ENCODE measurements at places on chromosomes 12 and 14.

DNA sequence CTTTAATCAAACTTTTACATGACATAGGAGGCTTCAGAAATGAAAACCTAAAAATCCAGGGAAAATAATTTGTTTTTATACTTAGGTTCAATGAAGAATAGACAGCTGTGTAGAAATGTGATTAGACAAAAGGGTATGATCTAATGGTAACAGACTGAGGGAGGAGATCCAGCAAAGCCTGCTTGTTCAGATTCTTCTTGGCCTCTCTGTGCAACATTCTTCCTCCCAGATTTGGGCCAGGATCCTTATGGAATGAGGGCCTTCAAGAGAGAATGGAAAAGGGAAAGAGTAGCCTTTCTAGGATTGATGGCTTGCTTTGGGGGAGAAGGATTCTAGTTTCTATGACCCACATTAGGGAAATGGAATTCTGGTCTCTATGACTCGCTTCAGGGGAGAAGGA lies 94.5 kb upstream of the G2E3 start:
- no peak for DNase-seq

DNA sequence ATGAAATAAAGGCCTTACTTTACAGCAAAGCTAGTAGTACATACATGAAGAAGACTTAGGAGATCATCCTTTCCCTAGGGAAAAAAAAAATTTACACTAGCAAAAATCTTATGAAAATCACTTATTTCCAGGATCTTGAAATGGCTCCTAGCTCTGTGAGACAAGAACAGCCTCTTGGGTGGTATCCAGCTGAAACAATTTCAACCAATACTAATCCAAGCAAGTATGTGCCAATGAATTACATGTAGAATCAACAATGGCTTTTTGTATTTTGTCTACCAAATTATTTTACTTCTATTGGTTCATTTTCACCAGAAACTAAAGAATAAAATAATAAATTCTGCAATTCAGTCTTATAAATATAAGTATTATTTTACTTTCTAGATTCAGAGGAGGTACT lies 2.7 kb upstream of the SLCO1A2 start:
- DNase-seq = no peak

DNA sequence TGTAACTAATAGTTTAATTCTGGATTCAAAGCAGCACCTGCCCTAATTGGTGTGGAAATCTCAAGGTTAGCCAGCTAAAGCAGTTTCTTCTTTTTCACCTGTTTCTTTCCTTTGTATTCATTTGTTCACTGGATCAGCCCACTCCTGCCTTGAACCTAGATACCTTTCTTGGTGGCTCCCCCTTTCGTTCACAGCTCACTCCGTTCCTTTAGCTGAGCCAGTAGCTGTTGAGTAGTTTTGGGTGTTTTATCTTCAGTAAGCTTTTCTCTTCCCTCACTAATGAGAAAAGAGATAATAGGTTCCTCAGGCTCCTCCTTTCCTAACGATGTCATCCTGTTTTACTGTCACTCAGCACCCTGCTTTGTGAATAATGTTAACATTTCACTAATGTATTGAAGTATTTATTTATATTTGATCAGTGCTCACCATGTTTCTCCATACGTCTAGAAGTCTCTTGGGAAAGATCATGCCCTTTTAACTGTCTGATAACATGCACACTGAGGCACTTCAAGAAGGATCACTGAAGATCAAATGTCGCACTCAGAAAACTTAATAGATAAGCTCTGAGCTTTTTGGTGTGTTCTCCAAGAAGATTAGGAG lies 121.1 kb downstream of the TGFB3 start:
- DNase-seq = no peak

DNA sequence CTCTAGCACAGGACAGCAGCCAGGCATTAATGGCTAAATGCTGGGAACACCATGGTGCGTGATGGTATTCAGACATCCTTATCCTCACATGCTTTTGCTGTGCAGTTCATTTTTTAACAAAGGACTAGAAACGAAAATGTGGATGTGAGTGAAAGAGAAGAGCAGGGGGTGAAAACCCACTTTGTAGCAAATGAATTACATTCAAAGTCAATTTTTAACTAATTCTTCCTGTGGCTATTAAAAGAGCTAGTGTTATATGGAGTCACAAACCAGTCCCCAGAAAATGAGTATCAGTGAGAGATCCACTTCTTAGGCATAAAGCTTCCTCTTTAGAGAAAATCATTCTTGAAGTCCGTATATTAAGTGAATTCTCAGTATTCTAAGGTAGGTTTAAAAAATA lies 592.0 kb upstream of the LMO3 start:
- DNase-seq = no peak

DNA sequence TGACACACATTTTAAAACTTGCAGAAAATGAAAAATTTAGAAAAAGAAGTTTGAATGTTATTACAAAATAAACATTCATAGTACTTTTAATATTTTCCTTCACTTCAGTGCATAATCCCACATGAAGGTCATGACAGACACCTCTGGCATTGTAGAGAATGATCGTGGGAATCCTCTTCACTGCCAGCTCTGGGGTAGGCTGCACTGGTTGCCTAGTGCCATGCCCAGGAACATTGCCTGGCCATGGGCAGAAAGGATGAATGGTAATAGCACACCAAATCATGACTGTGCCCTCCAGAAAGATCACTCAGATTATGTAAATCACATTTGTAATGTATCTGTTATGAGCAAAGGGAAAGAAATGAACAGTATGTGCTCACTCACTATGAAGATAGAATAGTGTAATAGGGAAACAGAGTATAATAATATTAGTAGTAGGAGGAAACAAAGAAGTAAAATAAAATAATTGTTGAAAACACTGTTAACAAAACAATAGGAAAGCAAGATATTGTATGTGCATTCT lies 161.6 kb downstream of the PLCZ1 start:
- DNase-seq = no peak

DNA sequence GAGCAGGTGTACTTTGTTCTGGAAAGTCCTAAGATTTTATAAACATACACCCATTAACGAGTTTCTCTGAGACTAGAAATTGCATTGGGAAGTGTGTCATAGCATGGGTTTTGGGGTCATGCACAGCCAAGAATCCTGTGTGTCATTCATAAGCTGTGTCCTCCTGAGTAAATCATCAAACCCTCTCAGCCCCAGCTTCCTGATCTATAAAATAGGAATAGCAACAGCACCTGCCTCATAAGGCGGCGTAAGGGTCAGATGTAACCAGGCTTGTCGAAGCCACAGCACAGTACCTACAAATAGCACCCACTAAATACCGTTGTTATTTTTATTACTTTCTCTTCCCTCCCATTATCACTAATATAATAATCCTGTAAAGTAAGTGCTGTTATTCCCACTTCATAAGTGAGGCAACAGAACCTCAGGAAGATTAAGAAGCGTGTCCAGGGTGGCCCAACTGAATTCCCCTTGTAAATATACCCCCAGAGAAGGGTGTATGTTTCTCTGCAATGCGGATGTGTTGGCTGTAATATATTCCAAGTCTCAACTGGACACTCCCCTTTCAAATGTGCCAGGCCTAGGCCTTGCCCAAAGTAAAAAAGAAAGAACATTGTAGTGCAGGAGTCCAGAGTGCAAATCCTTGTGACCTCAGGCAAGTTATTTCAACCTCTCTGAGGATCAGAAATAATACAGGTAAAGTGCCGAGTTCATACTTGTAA lies 188.3 kb upstream of the BCL2L14 start:
- no peak for DNase-seq

- DNase-seq = no peak
These were observed 34.6 kb upstream of the EVL start for GRCh38 chr14:100030452-100031153.

- DNase-seq = no peak
These were observed 36.2 kb upstream of the MDM1 start for GRCh38 chr12:68368327-68368726.

DNA sequence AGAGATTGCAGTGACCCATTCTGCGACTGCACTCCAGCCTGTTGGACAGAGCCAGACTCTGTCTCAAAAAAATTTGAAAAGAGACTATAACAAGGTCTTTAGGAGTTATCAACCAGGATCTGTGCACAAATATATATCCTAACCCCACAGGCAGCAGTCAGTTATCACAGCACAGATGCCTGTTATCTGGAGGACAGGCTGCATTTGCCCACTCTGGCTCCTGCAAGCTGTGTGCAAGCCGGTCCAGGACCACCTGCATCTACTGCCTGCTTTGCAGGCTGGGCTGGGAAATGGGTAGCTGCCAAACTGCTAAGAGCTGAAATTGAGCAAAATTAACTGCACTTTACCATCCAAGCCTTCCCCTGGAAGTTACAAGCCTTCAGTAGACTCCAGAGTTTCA lies 21.4 kb upstream of the RCOR1 start:
- no peak for DNase-seq

- no peak for DNase-seq
These were observed 13.3 kb downstream of the CPM start for GRCh38 chr12:68919581-68920239.

GRCh38 chr12:10613349-10614055 lies at the start of gene MAGOHB:
Gene MAGOHB (minus strand): TSS chr12:10613609. CDS start chr12:10613532, 77 bp downstream.
- peak; percentile 97 for DNase-seq

GRCh38 chr12:79360286-79360685 lies 330.5 kb downstream of the PAWR start:
- no peak for DNase-seq

GRCh38 chr14:69580009-69580577 lies 5.4 kb upstream of the CCDC177 start:
- DNase-seq = no peak

DNA sequence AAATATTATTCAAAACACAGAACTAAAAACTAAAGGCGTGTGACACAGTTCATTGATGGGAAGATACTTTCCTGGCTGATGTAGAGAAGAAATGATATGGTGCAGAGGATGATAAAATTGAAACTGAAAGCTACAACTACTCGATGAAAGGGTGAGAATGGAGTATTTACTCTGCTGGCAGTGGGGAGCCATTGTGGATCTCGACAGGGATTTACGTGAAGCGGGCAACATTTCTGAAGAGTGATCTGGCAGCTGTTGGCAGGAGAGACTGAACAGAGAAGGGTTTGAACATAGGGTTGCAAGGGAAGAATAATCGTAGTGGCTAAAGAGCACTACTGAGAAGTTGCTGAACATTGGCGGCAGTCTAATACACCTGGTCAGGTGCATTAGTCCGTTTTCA lies 464.9 kb downstream of the PDZRN4 start:
- no peak for DNase-seq

- DNase-seq = no peak
These were observed 16.1 kb upstream of the TSPAN9 start for GRCh38 chr12:3061059-3061458.

DNA sequence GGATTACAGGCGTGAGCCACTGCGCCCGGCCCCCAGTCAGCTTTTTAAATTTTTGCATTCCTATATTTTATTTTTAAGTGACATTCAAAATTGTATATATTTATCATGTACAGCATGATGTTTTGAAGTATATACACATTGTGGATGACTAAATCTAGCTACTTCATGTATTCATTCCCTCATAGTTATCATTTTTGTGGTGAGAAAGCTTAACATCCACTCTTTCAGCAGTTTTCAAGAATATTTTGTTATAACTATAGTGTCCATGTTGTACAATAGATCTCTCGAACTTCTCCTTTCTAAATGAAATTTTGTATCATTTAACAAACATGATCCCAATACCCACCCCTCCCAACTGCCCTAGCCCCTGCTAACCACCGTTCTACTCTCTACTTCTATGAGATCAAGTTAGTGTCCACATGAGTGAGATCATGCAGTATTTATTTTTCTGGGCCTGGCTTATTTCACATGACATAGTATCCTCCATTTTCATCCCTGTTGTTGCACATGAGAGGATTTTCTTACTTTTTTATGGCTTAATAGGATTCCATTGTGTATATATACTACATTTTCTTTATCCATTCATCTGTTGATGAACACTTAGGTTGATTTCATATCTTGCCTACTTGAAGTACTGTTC lies 8.8 kb upstream of the HEBP1 start:
- no peak for DNase-seq

- no peak for DNase-seq
These were observed 28.2 kb downstream of the KIAA0586 start for GRCh38 chr14:58455593-58456265.

DNA sequence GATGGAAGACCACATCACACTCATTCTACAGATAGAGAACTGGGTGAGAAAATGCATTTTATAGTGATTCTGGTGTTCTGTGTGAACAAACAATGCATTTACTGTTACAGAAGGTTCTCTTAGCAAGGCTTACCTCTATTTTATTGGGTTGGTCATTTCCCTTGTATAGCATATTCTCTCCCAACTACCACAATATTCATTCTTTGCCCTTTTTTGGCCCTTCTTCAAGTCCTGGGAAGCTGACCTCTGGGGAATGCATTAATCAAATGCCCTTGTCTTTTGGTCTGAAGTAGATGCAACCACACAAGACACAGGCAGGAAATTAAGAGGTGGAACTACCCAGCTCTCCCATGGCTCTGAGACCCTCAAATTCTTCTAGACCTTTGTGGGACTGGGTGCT lies 19.5 kb downstream of the DCN start:
- DNase-seq = no peak

DNA sequence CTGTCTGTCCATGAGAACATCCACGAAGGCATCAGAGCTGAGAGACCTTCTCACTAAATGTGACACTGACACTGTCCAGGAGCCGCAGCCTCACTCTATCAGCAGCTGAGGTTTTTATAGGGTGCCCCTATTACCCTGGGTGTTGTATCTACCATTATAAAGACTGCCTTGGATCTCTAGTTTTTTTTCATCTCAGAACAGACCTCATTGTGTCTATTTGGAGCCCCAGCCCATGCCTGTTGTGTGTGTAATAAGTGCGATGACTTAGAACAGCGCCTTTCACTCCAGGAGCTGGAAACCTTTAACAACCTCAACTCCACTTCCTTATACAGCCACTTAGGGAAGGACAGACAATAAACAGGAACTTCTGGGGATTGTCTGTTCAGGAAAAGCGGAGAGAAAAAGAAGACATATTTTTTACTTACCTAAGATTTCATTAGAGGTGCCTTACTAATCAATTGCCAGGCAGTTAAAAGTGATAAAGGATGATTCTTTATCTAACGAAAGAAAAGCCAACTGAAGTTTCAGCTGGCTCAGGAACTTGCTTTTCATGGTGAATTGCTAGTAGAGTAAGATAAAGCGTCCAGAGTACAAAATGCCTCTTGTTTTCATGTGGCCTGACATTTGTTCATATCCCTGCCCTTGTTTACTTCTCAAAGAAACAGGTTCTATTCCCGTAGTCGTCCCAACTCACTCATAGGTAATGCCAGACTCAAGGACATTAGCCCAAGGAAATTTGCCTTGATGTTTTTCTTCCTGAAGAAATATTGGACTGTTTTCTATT lies 420.6 kb downstream of the RAD51B start:
- DNase-seq = no peak

- DNase-seq = no peak
These were observed 11.0 kb upstream of the CREBL2 start for GRCh38 chr12:12600659-12601058.

- no peak for DNase-seq
These were observed 58.9 kb downstream of the DHRS2 start for GRCh38 chr14:23694949-23695663.

- DNase-seq = no peak
These were observed 378.0 kb downstream of the FOXG1 start for GRCh38 chr14:29144621-29145020.

GRCh38 chr14:94775091-94775870 lies 5.4 kb upstream of the GSC start:
- no peak for DNase-seq
